ENCODE measurements at places on chromosomes 1 and 21. TPM values are rescaled to one million over a fixed set of nuclear protein-coding genes. Genes with fewer than 3 reads are reported as not detected.

DNA sequence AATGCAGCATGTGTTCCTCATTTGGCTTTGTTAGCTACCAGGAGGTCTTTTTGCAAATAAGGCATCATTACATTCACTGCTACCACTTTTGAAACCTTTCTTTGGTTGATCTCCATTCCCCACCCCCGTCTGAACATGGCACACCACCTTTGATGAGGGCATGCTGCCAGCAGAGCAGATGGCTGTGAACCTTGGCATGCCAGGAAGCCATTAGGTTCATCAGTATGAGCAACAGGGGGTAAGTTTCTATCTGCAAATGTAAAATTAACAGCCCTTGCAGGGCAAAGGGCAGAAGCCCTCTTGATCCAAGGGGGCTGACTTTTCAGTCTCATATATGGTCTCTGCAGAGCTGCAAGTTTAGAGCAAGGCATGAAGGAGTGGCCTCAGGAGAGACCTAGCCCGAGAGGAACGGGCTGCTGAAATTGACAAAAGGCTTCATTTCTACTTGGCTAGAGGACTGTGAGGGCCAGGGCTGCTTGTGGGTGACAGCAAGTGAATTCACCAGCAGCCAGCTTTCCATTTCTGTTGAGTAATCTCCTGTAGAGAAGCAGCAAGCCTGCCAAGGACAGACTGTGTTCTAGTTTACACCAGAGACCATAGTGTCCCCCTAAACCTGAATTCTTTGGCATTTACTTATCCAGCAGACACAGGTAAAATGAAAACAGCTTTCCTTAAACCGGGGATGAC, 127.9 kb downstream of the ZNF326 start:
- DNase-seq = no peak

- no peak for DNase-seq
Measured at GRCh38 chr1:162982364-162982763, 86.8 kb upstream of the RGS4 start.

- no peak for DNase-seq
Measured at GRCh38 chr1:224061436-224061835, 52.5 kb upstream of the FBXO28 start.

DNA sequence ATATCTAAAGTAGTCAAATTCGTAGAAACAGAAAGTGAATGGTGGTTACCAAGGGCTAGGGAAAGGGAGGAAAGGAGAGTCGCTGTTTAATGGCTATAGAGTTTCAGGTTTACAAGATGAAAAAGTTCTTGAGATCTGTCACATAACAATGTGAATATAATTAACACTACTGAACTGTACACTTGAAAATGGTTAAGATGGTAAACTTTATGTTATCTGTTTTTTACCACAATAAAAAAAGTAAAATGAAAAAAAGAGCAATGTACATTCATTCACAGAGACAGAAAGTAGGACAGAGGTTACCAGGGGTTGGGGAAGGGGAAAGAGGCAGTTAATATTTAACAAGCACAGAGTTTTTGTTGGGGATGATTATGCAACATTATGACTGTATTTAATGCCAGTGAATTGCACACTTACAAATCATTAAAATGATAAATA, 53.3 kb upstream of the SEC16B start:
- DNase-seq = no peak

DNA sequence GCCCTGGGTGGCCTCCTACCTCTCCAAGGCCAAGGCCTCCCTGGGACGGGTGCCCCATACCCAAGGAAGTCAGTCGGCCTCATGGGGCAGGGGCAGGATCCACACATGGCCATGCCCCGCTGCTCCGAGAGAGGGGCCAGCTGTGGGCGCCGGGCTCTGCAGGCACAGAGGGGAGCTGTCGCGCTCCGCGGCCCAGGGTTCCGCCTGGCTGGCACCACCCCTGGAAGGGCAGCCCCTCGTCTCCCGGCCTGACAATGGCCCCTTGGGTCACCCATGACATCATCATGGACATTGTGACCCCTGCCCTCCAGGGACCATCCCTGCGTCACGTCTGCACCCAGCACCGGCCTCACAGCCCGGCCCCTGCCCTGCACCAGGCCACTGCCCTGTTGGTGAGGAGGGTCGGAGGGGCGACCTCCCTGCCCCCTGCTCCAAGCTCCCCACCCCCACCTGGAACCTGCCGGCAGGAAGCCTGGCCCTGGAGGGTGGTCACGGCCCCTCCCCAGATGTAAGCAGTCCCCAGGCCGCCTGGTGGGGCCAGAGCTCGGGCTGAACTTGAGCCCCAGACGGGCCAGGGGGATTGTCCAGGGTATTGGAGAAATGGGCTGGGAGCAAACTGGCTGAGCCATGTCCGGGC, 5.8 kb downstream of the TTLL10 start:
- DNase-seq = no peak

DNA sequence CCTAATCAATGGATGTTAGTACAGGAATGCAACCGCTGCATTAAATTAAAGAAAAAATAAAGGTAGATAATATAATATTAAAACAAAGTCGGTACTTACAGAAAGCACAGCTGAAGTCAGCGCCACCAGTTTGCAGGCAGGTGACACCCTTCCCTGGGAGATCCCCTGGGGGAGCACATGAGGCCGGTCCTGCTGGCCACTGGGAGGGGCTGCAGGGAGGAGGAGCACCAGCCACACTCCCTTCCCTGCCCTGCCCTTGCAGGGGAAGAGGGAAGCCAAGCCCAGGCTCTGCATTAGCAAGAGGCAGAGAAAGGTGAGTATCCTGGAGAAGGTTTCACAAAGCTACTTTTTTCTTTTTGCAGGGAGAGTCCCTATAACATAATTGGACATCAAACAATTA, 507.0 kb downstream of the AJAP1 start:
- DNase-seq = no peak

- no peak for DNase-seq
Measured at GRCh38 chr21:29217818-29218291, 80.9 kb upstream of the BACH1 start.

DNA sequence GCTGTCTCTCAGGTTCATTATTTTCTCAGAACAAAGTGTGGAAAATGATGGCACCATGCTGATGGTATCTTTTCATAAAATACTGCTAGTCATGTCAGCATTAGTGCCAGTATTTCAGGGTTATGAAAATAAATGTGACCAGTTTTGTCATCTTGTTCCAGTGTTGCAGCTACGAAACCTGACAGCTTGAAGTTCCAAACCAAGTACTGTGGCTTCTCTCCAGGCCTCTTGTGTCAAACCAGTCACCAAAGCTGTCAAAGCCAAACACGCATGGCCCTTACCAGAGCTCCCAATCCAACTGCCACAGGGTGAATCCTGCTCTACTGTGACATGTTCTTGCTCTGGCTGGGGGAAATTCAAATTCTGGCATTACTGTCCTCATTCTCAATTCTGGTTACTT, 20.7 kb upstream of the EXO1 start:
- no peak for DNase-seq

DNA sequence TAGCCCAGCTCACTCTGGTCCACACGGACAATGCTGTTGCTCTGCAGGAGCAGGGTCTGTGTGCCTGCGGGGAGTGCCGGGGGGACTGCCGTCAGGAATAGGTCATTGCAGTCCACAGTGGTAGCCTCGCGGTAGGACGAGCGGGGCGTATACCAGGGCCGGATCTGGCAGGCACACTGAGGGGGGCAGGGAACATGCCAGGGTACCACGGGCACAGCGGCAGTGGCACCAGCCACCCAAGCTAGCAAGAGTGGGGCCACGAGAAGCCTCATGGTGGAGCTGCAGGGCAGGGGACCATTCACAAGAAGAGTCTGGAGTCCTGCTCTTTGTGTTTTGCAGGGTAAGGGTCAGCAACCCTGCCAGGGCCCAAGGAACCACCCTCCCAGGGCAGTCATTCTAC, 65.8 kb downstream of the LRRN2 start:
- no peak for DNase-seq

- no peak for DNase-seq
Measured at GRCh38 chr21:25508364-25508763, 98.9 kb downstream of the MRPL39 start.

- no peak for DNase-seq
Measured at GRCh38 chr1:6438047-6438525, 13.5 kb downstream of the ESPN start.

GRCh38 chr1:229268505-229268904, 2.4 kb upstream of the RAB4A start:
- DNase-seq = no peak

GRCh38 chr1:5119366-5120234, 465.2 kb downstream of the AJAP1 start:
- DNase-seq = no peak

- DNase-seq = no peak
Measured at GRCh38 chr1:172723251-172723650, 64.3 kb downstream of the FASLG start.

- DNase-seq = no peak
Measured at GRCh38 chr1:48793863-48794262, 17.2 kb upstream of the BEND5 start.

DNA sequence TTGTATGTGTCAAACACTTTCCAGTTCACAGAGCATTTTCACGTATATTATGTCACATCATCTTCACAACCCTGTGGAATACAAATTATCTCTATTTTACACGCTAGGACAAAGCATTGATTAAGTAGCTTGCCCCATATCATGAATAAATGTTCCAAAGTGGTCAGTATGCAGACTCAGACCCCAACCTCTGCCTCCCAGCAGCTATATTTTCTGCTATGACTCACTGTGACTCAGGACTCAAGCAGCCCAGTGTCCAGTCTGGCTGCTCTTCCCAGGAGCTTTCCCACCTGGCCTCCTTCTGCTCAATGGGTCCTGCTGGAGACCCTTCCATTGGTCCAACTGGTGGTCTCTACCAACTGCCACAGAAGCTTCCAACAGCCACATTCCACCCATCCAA, 56.0 kb upstream of the RAP1A start:
- DNase-seq = no peak

- DNase-seq = no peak
Measured at GRCh38 chr1:13965770-13966398, 265.9 kb downstream of the PRDM2 start.

DNA sequence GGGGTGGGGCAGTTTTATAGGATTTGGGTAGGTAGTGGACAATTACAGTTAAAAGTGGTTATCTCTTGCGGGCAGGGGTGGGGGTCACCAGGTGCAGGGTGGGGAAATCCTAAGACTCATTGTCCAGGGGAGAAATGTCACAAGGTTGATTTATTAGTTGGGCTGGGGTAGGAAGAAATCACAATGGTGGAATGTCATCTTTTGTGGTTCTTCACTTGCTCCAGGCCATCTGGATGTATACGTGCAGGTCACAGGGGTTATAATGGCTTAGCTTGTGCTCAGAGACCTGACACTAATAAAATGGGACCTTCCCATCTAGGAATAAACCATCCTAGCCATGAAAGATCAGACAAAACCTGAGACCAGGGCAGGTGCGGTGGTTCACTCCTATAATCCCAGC, 11.5 kb downstream of the TEX46 start:
- DNase-seq = no peak

- DNase-seq = no peak
Measured at GRCh38 chr1:110888049-110888448, 15.1 kb downstream of the CD53 start.

- no peak for DNase-seq
Measured at GRCh38 chr21:43015906-43016540, 41.7 kb downstream of the PKNOX1 start.

DNA sequence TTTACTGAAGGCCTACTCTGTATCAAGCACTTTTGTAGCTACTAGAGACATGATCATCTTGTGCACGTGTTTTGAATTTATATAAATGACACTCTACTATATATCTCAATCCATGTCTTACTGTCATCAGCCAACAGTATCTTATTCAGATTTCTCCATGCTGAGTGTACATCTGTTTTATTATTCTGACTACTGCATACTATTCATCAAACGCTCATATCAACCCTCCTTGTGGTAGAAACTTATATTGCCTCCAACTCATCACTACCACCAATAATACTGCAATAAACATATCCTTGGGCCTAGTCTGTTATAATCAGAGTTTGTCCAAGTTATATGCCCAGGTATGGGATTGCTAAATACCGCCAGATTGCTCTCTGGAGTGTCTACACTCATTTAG, 81.6 kb upstream of the IRF2BP2 start:
- DNase-seq = no peak

DNA sequence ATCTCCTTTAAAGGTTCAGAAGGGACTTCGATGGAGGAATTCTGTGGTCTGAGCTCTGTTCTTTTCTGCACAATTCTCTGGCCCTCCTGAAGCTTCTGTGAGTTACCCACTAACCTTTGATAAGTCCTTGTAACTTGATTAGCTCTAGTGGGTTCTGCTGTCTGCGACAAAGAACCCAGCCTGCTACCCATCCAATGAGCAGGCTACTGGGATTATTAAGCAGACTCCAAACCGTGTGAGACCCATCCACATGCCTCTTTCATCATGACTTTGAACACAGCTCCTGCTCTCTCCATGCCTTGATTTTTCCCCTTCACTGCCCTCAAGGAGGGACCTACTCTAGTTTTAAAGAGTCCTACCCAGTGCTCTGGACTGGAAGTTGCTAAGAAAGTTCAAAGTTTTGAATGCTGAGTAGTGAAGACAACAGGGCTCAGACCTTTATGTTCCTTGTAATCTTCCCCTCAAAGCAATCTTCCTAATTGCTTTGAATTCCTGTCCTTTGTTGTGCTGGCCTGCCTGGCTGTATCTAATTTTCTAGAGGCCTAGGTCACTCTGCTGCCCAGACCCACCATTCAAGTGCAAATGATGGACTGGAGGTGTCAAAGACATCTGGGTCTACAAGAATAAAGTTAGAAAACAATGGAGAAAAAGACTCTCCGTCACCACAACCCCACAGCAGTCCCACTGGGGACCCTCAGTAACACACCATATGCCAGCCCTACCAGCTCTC, 146.9 kb downstream of the RHOU start:
- no peak for DNase-seq

- no peak for DNase-seq
Measured at GRCh38 chr1:25621876-25622275, 5.3 kb downstream of the MAN1C1 start.

DNA sequence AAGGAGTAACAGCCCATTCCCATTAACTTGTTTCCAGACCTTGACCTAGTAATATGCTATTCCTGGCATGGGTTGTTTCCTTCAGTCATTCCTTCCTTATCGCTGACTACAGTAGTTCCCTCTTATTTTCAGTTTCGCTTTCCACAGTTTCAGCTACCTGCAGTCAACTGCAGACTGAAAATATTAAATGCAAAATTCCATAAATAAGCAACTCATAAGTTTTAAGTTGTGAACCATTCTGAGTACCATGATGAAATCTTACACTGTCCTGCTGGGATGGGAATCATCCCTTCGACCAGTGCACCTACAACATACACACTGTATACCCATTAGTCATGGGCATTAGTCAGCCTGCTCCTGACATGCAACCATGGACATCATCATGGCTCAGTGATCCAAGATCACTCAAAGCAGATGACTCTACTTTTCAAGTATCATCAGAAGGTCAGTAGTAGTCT, 66.7 kb downstream of the CCDC30 start:
- DNase-seq = no peak

ST6GALNAC3 gene
- 1.4 TPM for total RNA-seq

PCSK9 gene
- not detected for total RNA-seq

ANGEL2 gene
- 47.7 TPM for total RNA-seq

WDTC1 gene
- total RNA-seq = 26.4 TPM

HHAT gene
- 1.9 TPM for total RNA-seq

FALEC gene
- total RNA-seq = 0.89 TPM

EPHB2 gene
- total RNA-seq = not detected

NEGR1 gene
- total RNA-seq = not detected

NPPA gene
- not detected for total RNA-seq

LIPI gene
- total RNA-seq = not detected

MYOG gene
- not detected for total RNA-seq
